T-helper 2 cell (primary cell): ENCODE measurements at places on chromosomes 4 and X.

DNA sequence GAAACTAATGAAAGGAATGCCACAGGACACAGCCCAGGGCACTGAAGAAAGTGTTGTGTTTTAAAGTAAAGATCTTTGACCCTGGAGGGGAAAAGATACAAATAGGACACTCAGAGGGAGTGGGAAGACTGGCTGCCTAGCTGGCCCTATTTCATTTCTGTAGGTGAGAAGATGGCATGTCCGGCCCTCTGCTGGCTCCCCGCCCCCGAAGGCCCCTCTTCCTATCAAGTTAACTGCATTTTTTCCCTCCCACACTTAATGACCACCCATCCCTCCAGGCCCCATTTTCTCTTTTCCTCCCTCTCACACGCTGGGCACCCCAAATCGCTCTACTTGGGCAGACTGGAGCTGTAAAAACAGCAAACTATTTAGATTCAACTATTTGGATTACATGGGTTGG, 5.5 kb upstream of the TRIM75 start:
- DNase-seq = no peak

- DNase-seq = no peak
Measured at GRCh38 chr4:40856840-40857362, 107.1 kb downstream of the NSUN7 start.

DNA sequence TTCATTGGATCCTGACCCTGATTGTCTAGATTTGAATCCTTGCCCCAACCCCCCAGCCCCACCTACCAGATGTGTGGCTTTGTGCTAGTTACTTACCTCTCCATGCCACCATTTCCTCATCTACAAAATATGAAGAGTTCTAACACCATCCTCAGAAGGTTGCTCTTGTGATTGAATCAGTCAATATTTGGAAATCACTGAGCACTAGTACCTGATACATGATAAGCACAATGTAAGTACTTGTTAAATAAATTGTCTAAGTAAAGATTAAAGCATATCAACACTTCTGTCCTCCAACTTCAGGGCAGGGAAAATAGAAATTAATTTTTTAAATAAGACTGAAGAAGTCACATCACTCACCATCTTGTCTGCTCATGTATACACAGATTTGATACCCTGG, 249.6 kb upstream of the KLF3 start:
- DNase-seq = no peak

DNA sequence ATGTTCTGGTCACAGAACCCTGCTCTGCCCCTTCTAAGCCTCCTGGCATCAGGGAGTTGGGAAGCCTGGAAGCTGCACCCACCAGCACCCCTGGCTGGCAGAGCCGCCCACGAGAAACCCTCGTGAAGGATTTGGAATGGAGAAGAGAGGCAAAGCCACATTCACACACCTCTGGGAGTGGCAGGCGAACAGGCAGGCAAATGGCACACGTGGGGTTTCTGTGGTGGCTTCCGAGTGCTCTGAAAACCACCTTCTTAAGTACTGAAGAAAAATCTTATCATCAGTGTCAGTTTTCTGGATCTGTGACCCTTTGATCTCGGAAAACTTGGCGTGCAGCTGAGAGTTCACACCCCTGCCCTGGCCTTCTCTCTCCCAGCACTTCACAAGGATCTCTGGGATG, 442.2 kb upstream of the FRG1 start:
- no peak for DNase-seq

DNA sequence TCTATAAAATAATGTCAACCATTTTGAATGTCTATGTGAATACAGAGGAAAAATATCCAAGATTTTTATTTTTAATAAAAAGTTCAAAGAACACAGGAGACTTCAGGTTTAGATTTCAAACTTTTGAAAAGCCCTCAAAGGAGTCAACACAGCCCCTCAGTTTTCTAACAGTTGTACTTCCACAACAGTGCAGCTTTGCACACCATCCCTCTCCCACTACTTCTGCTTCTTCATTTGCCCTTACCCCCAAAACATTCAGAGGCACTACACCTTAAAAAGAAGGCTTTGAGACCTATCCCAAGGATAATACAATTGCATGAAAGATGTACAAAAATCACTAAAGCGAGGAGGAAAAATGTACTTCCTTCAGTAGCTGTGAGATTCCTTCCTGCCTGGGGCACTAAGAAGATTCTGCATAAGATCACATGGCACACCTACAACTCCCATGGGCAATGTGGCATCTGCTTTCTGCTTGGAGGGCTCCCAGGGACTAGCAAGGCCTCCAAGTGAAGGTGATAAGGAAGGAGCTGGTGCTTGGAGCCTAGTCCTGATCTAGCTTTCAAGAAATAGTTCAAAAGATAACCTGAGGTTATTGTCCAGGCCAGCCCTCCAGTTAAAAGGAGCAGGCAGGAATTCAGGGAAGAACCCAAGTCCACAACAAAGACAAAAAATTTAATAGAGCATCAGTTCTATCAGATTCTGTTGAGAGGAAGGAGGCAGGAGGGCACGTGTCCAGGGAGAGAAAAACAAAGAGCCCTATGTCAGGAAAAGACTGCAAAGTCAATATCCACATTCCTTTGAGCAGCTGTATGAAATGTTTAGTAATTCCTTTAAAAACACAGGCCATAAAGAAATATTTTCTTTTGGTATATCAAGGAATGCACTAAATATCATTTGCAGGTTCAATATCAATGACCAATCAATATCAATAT, 19.1 kb downstream of the ARAP2 start:
- no peak for DNase-seq

- DNase-seq = peak; percentile 74
Measured at GRCh38 chrX:104156630-104157529, at the start of gene SLC25A53. SLC25A53 (minus strand) TSS chrX:104157009; CDS start chrX:104105257, 51,752 bp downstream.

GRCh38 chr4:8882239-8882638, 10.6 kb upstream of the HMX1 start:
- DNase-seq = no peak

DNA sequence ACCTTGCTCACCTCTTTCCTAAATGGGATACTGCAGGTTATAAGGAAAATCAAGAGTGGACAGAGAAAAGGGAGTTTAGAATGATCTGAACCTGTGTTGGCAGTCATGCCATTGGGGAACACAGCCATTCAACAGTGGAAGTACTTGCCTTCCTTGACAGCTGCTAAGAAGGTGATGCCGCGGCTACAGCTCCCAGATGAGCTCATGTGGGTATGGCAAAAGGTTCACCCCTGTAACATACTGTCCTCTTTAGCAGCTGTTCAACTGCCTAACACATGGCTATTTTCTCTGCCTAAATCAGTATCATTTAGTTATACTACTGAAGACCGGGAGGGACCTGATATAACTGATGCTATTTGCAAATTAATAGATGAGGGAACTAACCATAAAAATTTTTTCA, 76.8 kb downstream of the DCHS2 start:
- DNase-seq = no peak

DNA sequence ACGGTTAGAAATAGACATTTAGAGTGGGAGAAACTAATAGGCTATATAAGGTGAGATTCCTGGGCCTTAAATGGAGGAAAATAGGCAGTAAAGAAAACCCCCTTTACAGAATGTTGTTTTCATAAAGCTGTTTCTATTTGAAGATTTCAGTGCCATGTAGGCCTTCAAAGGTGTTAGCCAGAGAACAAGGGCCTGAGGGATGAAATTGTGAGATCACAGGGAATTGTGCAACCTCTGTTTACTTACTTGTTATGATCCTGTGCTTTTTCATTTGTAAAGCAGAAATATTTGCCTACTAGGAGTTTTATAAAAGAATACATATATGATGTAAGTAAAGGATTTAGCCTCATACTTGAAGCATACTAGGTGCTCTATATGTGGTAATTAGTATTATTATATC, 272.9 kb upstream of the ARX start:
- no peak for DNase-seq

- DNase-seq = no peak
Measured at GRCh38 chrX:144840616-144841015, 406.7 kb upstream of the SPANXN1 start.

GRCh38 chr4:40990236-40990898, 224.0 kb downstream of the APBB2 start:
- no peak for DNase-seq

GRCh38 chr4:79232540-79232939, 93.3 kb downstream of the NAA11 start:
- no peak for DNase-seq

DNA sequence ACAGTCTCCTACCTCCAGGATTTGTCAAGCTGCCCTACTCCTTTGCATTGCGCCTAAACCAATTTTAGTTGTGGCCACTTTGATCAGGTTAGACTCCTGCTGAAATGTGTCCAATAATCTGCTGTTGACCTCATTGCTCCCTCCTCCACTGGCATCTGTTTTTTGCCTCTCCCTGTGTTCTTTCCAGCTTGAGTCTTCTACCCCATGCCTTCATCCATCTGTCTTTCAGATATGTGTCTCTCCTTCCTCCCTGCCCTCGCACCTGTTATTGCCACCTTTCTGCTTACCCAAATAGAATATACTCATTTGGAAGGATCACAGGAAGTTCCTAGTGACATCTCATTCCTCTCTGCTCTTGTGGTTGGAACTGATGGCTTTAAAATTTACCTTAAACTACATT, 366.6 kb upstream of the CLNK start:
- no peak for DNase-seq
